Common myeloid progenitor, CD34-positive (primary cell): ENCODE measurements at places on chromosomes 16 and 17.

DNA sequence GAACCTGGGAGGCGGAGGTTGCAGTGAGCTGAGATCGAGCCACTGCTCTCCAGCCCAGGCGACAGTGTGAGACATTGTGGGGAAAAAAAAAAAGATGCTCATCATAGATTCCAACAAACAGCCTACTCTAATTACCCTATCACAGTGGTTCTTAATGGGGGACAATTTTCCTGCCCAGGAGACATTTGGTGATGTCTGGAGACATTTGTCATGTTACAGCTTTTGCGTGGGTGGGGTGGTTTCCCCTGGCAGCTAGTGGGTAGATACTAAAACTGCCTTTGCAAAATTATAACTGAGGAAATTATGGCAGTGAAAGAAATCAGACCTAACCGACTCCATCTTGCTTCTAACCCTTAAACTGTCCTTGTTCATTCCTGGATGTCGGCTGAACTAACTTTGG is 92.5 kb upstream of the RBL2 start:
- no peak for DNase-seq

GRCh38 chr16:84080813-84081212 is 35.9 kb downstream of the MBTPS1 start:
- no peak for DNase-seq

- no peak for DNase-seq
These were observed 26.1 kb upstream of the TOB1 start for GRCh38 chr17:50892101-50892776.

- no peak for DNase-seq
These were observed 4.5 kb upstream of the PHKG2 start for GRCh38 chr16:30743716-30744115.

GRCh38 chr17:21090902-21091618 is 35.7 kb upstream of the DHRS7B start:
- DNase-seq, result peak; percentile 34

DNA sequence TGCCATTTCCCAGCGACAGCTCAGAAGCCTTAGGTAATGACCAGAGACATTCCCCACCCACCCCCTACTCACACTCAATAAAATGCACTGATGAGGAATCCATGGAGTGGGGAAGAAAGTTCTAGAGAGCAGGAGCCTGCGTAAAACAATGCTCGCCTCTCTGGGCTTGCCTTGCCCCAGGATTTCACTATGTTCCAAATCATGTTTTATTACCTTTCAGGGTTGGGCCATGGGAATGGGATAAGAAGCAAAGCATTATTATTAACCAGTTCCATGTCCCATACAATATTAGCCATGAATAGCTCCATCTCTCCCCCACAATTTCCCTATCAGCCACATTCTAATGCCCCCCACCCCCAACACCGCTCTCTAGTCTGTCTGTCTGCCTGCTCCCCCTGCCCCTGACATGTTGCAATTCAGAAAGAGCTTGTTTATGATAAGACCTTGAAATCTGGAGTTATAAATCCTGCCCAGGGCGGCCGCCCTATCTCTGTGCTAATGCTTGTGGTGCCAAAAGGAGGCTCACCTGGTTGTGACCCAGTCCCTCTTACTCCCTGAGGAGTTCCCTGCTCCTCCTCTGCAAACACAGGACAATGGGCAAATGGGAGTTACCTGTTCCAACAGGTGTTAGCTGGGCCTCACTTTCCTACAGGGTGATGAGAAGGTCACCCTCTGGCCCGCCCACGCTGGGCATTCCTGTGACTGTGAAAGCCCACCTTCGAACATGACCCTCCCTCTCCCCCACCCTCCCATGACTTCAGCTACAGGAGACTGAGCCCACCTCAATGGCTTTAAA is 28.0 kb upstream of the DDX52 start:
- no peak for DNase-seq

DNA sequence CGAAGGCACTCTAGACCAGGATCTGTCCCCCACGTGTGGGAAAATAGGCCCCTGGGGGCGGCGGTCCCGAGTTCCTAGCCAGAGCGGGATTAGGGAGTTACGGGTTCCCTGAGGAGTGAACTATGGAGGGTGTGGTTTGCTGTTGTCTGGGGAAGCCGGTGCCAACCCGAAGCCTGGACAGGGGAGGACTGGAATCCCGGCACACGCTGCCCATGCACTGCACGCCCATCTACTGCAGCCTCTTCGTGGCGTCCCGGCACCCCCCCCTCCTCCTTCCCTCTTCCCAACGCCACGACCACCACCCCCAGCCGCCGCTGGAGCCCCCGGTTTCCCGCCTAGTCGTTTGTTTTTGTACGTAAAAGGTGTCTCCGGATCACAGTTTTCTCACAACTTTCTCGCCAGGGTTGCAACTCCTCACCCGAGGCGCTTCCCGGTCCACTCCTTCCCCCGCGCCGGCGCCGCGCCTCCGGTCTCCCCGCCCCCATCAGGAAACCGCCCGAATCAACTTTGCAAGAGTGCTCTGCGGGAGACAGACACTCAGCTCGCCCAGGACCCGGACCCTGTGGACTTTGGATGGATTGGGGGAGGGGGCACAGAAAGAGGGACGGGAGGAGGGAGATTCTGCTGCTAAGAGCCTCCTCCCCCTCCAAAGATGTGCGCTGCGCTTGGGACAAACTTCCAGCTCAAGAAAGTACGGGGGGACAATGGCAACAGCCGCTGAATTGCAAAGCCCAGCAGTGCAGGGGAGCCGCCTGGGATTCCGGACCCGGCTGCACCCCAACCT is 1.4 kb upstream of the LHX1 start:
- DNase-seq, result no peak

DNA sequence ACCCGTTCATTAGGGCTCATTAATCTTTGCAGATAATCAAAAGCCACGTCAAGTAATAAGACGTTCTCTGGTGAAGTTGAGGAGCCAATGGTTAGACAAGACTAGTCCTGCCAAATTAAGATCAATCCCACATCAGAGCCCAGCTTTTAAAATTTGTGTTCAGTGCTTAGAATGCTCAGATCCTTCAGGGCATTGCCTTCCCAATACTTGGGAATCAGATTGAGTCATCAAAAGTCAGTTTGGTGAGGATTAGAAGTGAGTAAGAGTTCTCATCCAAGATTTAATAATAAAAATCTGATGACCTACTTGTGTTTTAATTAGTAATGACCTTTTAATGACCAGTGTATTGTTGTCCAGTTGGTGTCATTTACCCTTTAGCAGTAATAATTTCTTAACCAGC is 19.8 kb downstream of the MAP2K4 start:
- DNase-seq, result no peak

DNA sequence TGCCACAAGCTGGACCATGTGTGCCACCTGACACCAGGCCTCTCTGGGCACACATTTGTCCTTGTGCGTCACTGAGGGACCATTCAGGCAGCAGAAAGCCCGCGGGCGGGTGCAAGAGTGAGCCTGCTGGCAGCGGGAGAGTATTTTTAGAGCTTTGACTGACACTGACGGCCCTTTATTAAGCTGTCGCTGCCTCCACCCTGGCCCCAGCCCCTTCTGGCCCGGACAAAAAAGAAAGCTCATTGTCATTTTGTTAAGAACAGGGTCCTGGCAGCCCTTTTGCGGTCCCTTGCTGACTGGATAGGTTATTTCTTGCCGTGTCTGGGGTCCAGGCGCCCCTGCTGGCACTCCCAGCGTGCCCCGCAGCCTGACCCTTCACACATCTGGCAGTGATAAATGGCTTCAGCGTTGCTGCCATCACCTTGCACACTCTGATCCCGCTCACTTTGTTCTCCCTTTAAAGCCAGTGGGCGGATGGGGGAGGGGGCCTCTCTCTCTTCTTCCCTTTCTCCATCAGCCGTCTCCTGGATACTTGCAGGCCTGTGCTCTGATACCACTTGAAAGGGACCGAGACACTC is 78.4 kb upstream of the NKD1 start:
- DNase-seq, result no peak
